ENCODE measurements at places on chromosomes 2 and 18. TPM values are rescaled to one million over a fixed set of nuclear protein-coding genes. Genes with fewer than 3 reads are reported as not detected.

GRCh38 chr2:107430596-107431266, 396.0 kb upstream of the RGPD4 start:
- no peak overlapping the region for H3K4me3 ChIP-seq
- no peaks in the 10 kb centered on the region for H3K4me1 ChIP-seq
- no peak for DNase-seq
- H3K36me3 ChIP-seq, result no peaks in the 10 kb centered on the region
- H3K27ac ChIP-seq, result no peak overlapping the region

Gene NAT8
- polyA plus RNA-seq, result 0.48 TPM

Gene EFR3B
- 0.93 TPM for polyA plus RNA-seq

GRCh38 chr2:62527478-62528210, 21.6 kb upstream of the TMEM17 start:
- no peak overlapping the region for H3K4me3 ChIP-seq
- H3K27ac ChIP-seq, result no peak overlapping the region
- peaks cover 12% of the 10 kb centered on the region for H3K4me1 ChIP-seq
- H3K36me3 ChIP-seq, result no peaks in the 10 kb centered on the region
- no peaks in the 10 kb centered on the region for H3K27me3 ChIP-seq
- DNase-seq, result no peak

Gene TRIM43
- not detected for polyA plus RNA-seq

Gene ARL5A
- 17.4 TPM for polyA plus RNA-seq

GRCh38 chr18:55380589-55380988, 207.4 kb downstream of the TCF4 start:
- DNase-seq, result no peak
- no peaks in the 10 kb centered on the region for H3K36me3 ChIP-seq
- no peaks in the 10 kb centered on the region for H3K4me1 ChIP-seq
- H3K4me3 ChIP-seq, result no peak overlapping the region
- no peaks in the 10 kb centered on the region for H3K27me3 ChIP-seq

Gene TRIM54
- 0.20 TPM for polyA plus RNA-seq

Gene C2orf80
- polyA plus RNA-seq, result not detected

Gene TLX2
- not detected for polyA plus RNA-seq

DNA sequence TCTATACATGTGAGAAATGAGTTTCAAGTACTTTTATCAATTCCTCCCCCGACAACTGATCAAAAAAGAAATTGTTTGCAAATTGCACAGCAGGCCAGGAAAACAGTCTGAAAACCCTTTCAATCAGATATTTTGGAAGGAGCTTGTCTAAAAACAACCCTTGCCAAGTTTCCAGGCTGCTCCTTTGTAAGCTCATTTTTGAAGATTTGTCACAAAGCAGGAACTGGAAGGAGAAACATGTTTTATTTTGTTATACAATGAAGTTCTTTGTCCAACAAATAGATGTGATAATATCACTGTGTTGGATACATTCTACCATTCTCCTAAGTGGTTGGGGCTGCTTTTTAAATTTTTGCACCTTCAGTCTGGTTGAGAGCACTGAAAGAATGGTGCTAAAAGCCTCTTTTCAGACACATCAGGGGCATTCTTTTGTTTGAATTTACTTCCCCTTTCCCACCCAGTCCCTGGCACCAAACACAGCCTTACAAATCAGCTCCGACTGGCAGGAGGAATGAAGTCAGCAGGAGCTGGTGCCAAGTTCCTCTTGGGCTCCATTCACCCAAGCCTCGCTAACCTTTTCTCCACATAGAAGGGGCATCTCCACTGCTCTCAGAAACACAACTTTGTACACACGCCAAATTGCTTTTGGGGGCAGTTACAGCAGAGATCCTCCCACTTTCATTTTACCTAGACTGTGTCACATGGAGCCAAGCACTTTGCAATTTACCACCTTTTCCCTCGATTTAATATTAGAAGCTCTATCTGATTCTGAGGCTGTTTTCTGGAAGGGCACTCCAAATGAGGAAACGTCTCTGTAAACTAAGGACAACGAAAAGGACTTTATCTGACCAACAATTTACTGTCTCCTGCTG, 88.0 kb downstream of the C1D start:
- H3K27ac ChIP-seq, result no peak overlapping the region
- H3K4me1 ChIP-seq, result peaks cover 4% of the 10 kb centered on the region
- H3K36me3 ChIP-seq, result no peaks in the 10 kb centered on the region
